ENCODE measurements at places on chromosomes 6 and 20.
A peak's percentile ranks its signal among the peaks of the same experiment; 100 is the strongest.

GRCh38 chr6:17505062-17505476 lies 95.0 kb upstream of the FAM8A1 start:
- no peak for DNase-seq

DNA sequence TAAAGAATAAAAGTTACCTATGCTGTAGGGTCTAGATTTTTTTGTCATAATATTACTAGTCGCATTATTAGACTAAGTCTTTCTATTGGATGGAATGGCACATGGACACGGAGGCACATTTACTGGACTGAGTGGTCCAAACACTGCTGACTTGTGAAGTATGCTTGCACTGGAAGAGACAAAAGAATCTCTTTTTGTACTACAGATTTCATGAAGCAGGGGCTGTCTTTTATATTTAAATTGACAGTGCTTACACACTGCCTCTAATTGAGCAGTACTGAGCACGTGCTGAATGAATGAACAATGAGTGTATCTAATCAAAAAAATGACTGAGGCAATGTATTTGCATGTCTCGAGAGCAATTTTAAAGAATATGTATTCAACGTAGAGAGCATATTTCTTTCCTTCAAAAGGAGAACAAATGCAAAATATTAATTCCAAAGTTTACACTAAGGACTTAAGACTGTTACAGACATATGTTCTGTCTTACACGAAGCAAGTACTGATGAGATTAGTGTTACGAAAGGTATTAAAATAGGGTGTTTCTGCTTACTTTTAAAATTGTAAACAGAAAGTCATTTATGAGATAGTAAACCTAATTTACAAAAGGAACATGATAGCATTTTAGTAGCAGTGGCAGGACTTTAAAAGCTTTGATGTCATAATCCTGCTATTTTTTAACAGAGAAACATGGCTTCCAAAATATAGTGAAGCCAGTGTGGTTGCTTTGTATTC lies 8.3 kb downstream of the ELOVL2 start:
- no peak for DNase-seq

- no peak for DNase-seq
Measured at GRCh38 chr6:281469-282103, 10.7 kb upstream of the DUSP22 start.

DNA sequence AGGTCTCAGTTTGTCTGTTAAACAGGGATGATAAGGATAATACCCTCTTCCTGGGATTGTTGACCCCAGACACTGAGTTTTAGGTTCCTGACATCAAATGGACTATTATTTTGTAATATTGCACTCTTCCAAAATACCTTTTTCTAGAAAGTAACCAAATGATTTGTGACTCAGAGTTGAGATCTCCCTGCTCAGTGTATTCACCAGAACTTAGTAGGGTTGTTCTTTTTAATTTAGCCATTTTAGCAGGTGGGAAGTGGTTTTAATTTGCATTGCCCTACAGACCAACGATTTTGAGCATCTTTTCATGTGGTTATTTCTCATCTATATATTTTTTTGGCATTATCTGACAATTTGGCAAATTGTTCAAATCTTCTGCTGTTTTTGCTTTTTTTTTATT lies 75.1 kb downstream of the TMEM242 start:
- no peak for DNase-seq

GRCh38 chr6:113353392-113353791 lies 503.8 kb upstream of the MARCKS start:
- DNase-seq: no peak

DNA sequence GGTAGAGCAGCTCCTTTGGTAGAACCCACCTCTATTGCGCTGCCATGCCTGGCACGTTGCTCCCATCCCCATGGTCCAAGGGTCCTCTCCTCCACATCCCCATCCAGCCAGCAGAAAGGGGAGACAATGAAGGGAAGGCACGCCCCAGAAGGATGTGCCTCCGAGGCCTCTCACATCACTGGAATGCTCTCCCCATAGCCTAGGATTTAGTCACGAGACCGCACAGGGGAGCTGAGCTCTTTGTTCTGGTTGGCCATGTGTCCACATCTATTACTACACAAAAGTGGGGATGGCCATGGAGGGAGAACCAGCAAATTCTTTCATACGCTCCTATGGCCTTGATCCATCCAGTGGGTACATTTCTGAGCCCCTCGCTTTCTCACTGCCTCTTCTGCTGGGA lies 60.5 kb upstream of the SALL4 start:
- DNase-seq: no peak

DNA sequence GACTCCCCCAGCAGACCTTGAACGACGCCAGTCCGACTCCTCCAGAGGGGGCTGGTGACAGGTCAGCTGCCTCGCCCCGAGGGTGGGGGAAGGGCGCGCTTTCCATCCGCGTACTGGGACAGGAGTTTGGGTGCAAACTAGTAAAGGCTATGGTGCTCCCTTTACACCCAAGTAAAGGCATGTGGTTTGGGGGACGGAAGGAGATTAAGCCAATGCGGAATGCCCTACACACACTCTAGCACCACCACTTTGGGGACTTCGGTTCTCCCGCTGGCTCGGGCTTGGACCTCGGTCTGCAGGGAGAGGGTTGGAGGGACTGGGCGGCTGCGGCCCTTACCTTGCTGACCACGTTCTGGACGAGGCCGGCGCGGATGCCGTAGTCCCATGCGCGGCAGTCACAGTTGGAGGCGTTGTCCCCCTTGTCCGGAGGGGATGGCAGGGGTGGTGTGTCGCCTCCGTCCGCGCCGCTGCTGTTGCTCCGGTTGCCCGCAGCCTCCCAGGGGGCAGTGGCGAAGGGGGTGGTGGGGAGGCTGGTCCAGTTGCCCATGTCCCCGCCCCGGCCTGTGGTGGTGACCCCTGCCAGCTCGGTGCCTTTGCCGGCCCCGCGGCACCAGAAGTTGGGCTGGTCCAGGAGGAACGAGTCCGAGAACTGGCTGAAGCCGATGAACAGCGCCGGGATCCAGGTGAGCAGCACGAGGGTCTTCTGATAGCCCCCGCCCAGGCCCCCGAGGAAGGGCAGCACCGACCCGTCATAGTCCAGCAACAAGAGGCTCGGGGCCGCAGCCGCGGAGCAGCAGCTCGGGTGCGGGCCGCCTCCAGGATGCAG lies 1.1 kb downstream of the SLC22A23 start:
- DNase-seq: no peak

GRCh38 chr20:36145877-36146707 lies 8.4 kb upstream of the EPB41L1 start:
- no peak for DNase-seq

GRCh38 chr6:75755704-75756103 lies 6.7 kb downstream of the MYO6 start:
- no peak for DNase-seq

- no peak for DNase-seq
Measured at GRCh38 chr6:132388291-132388690, 13.0 kb downstream of the MOXD1 start.

DNA sequence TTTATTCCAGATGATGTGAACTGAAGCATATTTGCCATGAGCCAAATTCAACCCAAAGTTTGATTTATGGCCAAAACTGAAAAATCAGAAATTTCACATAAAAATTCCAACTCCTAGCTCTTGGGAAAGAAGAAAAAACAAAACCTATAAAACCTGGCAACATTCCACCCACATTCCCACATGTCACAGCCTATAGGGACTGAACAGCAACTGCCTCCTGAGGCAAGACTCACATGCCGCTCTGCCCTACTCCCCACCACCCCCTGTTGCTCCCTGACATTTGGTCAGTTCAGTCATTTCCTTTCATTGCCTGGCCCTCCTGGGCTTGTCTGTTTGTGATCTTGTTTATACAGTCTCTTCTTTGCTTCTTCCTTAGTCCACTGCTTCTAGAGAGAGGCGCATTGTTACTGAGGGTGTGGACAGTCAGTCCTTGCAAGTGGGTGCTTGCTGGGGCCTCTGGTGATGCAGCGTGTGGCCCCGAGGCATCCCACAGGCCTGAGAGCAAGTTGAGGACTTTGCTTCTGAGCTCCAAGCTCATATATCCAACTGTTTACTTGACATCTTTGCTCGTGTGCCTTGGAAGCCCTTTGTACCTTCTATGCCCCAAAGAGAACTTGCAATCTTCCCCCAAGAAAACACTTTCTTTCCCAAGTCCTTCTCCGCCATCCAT lies 31.4 kb downstream of the NFATC2 start:
- DNase-seq: no peak

DNA sequence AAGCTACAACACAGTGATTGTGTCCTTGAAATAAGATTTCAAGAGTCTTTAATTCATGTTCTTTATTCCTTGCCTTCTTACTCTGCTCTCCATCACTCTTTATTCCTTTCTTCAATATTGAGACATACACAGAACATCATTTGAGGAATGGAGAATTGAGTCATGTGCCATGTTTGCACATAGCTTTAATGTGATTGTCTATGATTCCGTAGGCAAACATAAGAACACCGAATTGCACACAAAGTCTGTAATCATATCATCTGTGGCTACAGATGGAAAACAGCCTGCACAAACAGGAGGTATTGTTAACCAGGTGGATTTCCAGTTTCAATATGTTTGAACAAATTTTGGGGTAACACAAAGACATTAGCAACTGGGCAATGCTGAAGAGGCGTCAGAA lies 571.6 kb upstream of the GJE1 start:
- DNase-seq: peak; percentile 42

DNA sequence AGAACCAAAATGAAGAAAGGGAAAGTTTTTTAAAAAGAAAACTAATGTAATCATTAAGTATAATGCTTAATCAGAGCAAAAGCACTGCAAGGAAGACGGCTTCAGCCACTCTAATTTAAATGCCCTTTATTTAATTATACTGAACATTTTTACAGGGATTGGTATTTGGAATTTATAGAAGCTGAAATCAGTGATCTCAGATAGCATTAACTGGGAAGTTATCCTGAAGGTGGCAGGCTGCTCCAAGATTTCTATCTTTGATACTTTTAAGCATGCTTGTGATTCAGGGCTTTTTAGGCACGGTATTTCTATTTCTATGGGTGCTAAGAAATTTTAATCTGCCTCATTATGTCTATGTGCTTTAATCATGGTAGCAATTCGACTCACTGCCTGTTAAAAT lies 1.3 kb upstream of the NDUFAF4 start:
- peak; percentile 45 for DNase-seq

DNA sequence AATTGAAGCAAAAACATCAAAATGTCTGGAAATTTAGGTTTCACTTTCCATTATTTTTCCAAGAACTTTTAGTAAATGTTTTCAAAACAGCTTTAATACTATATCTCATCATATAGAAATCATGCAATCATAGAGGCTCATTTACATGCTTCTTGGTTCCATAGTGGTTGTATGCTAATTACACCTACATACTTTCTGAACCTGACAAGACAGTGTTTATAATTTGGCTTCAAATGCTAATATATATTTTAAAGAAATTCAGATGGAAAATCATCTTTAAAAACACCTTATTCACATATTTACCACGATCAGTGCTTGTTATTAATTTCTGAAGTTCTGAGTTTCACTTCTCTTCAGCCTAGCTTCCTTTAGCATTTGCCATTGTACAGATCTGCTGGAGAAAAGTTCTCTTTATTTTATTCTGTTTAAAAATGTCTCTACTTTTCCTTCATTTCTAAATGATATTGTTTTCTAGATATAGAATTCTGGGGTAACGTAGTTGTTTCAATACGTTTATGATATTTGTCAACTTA lies 89.9 kb downstream of the PLCB1 start:
- no peak for DNase-seq

DNA sequence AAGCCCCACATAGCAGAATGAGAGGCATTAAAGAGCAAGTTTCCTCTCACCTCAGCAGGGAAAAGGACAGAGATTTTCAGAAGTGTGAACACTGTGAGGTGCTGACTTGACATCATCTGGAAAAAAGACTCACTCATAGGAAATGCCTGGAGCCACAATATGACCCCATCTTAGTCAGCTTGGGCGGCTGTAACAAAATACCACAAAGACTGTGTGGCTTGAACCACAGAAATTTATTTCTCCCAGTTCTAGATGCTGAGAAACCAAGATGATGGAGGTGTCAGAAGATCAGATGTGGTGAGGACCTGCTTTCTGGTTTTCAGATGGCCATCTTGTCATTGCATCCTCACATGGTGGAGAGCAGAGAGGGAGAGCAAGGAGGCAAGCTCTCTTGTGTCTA lies 253.1 kb downstream of the ADGB start:
- DNase-seq: no peak

DNA sequence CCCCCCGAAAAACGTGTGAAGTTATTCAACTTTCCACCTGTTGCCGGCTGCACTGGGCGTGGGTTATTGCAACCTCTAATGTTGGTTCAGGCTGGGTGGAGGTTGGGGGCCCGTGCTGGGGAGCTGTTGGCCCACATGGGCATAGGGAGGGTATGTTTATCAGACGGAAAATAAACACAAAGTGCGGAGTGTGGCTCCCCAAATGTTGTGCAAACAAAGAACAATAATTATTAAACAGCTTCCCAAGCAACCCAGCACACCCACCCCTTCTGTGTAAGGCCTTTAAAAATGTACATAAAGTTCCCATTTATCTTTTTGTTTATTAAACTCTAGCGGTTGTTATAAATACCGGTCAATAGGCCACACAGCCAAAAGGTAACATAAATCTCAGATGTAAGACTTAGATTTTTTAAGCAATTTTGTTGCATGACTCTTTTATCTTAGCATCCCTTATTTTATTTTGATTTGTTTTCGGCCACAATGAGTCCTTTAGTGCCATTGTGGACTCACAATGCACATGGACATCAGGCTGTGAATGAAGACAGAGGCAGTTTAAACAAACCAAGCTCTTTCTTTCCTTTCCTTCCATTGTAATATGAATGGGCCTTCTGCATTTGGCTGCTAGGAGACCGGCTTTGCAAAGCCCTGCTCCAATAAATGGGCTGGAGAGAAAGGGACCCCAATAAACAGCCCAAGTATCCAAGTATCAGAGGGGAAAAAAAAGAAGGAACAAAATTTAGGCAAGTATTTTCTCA lies 6.9 kb upstream of the DLL1 start:
- DNase-seq: peak; percentile 30

- no peak for DNase-seq
Measured at GRCh38 chr6:34346175-34347119, 46.0 kb downstream of the NUDT3 start.

DNA sequence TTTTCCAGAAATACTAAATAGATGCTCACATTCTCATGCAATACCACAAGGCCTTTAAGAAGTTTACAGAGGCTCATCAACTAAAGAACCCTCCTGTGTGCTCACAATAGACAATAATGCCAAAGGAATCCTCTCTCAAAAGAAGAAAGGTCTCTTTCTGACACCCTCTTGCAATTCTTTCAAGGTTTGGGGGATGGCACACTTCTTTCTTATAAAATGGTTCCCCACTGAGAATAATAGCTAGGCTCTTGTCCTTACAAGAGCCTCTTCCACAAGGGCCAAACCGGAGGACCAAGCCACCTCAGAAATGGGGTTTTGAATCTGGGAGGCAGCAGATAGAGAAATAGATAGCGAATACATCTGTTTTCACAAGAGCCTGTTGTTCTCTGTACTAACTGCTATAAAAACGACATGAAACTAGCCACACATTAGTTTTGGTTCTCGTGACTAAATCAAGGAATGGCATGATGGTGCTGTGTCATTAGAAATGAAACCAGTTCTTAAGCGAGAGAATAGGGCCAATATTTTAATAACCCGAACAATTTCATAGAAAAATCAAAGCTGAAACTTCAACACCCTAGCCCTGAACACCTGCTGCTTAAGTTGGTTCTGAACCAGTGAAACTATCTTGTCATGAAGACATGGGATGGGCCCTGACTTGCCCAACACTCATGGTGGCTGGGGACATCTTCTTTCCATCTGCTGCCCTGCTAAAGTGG lies 81.1 kb downstream of the PRDM1 start:
- no peak for DNase-seq

- DNase-seq: no peak
Measured at GRCh38 chr6:52063584-52064344, 23.6 kb downstream of the PKHD1 start.

All from NCI-H345 (cell line).